Panc1 (cell line): ENCODE measurements at places on chromosomes 5 and 9.

- peak; percentile 87 for DNase-seq
Measured at GRCh38 chr5:140011297-140011802, 31.7 kb downstream of the NRG2 start.

- DNase-seq, result no peak
Measured at GRCh38 chr9:133960568-133961129, 31.5 kb downstream of the VAV2 start.

- no peak for DNase-seq
Measured at GRCh38 chr5:147557876-147558745, 48.2 kb upstream of the DPYSL3 start.

DNA sequence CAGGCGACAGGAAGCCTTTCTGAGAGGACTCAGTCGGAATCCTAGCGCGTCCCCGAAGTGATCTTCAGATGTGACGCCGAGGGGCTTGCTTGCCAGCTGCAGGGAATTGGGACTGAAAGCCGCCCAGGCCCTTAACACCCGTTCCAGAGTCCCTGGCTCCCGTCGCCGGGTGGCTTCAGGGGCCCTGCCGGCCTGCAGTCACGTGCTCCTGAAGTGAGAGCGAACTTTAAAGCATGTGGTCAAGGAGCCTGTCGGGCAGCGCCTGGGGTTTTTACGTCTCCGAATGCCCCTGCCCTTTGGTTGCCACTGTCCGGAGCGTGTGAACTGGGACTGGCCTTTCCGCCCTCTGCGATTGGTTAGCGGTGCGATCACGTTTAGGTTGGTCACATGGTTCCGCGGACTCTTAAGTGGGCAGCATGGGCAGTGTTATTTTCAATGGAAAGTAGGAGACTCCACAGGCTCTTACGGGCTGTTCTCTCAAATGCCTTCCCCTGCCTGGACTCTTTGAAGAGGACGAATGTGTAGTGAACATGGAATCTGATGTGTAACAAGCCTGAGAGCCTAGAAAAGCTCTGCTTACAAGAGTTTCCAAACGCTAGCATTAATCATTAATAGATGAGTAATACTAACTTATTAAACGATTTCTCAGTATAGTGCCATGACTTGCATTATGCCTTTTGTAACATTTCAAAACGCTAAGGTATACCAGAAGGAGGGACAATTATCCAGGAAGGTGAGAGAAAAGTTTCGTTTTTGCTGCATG lies 1.9 kb downstream of the VLDLR start:
- no peak for DNase-seq

GRCh38 chr5:34043099-34043876 lies at the start of gene C1QTNF3:
TSS of gene C1QTNF3 (minus strand) at chr5:34043213. CDS start at chr5:34043125, 88 bp downstream.
- DNase-seq, result no peak

- no peak for DNase-seq
Measured at GRCh38 chr5:95644351-95645042, 2.1 kb upstream of the RFESD start.

DNA sequence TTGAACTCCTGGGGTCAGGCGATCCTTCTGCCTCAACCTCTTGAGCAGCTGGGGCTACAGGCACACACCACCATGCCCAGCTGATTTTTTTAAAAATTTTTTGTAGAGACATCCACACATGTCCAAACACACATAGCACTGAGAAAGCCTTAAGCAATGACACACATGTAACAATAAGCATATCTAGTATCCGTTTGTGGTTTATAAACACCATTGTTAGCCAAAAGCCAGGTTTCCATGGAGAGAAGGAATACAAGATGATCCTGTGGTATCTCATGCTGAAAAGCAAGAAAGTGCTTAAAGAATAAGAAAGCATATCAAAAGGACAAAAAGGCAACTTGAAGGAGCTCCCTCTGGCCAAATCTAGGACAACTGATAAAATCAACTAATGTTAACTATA lies 29.7 kb upstream of the SLC1A3 start:
- no peak for DNase-seq

DNA sequence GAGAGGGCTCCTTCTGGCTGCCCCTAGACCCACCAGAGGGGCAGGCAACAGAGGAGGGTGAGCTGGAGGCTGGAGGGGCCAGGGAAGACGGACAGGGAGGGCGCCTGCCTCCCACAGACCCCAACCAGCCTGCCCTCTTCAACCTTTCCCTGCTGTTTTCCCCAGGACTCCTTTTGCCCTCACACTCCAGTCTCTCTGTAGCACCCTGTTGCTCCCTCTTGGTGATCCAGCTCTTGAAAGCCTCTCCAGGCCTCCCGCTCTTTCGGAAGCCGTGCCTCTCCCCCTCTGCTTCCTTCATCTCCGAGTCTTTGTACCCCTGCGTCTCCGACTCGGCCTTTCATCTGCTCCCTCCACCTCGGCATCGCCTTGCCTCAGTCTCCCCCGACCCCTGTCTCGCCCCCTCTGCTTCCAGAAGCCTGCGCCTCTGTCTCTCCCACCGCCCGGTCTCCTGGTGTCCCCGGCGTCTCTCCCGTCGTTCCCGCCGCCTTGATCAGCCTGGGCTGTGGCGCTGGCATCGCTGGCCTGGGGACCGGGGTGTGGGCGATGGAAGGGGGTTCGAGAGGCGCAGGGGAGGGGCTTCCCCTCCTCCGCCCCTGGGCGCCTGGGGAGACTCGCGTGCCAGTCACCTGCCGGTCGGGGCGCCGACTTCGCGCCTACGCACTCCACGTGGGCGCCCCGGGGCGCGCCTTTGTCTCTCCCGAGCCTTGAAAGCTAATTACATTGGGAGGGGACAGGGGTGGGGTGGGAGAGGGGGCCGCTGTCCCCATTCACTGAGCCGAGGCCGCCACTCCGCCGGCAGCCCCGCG lies 5.3 kb upstream of the PRDM12 start:
- DNase-seq, result no peak

- no peak for DNase-seq
Measured at GRCh38 chr5:111432883-111433536, 79.3 kb downstream of the STARD4 start.

- DNase-seq, result no peak
Measured at GRCh38 chr9:32247168-32247567, 137.3 kb upstream of the ACO1 start.

DNA sequence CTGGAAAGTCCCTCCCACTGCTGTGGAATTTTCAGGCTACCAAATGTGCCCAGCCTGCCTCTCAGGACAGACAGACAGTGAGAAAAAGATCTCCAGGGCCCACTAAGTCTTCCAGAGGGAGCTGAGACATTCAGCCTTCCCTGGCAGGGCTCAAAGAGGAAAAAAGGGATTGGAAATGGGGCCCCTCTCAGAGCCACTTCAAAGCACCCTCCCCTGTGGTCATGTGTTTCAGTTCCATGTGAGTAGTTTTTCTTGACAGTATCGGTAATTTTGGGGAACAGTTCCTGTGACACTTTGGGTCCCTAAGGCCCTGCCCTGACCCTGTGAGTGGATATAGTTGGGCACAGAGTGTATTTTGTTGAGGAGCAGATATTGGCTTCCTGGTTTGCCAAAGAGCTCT lies 25.0 kb downstream of the LARP1 start:
- no peak for DNase-seq

DNA sequence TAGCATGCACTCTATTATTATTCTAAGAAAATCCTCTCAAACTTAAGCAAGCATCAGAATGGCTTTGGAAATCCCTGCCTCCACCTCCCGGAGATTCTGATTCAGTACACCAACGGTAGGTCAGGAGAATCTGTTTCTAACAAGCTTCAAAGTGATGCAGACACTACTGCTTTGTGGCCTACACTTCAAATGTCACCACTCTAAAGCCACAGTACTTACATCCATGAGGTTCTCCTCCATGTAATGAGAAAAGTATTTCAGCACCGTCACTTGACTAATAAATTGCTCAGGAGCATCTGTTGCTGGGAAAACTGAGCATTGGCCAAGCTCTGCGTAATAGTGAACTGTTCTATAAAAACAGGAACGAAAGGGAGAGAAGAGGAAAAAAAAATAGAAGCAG lies 4.8 kb downstream of the PLK2 start:
- no peak for DNase-seq

DNA sequence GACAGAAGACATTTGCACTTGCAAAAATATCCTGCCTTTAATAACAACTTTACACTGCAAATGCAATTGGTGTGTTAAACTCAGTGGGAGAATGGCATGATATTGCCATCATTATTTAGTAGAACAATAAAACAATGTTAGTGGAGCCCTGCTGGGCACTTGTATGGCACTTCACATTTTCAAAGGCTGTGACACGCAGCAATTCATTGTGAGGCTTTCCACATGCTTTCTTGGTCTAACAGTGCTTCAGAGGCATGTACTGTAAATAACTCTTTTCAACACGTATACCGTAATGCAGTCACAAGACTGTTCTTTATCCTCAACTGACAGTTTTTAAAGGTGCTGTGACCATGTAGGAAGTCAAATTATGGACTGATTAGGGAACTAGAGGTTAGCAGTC lies 155.5 kb upstream of the EPB41L4A start:
- DNase-seq, result no peak

DNA sequence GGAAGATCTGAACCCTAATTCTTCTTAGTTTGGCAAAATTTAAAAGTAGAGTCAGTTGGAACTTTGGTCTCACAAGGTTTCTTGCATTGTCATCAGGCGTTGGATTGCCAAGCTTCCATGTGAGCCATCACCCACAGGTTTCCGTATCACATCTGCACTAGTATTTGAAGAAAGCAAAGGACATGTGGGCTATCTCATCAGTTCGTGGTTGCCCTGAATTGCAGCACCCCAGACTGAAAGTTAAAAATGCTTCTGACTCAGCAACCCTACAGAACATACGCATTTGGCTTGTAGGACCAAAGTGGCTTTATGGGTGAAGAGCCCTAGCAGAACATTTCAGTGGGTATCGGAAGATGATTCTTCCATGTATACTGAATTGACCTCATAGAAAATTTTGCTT lies 358.0 kb downstream of the ENC1 start:
- no peak for DNase-seq

DNA sequence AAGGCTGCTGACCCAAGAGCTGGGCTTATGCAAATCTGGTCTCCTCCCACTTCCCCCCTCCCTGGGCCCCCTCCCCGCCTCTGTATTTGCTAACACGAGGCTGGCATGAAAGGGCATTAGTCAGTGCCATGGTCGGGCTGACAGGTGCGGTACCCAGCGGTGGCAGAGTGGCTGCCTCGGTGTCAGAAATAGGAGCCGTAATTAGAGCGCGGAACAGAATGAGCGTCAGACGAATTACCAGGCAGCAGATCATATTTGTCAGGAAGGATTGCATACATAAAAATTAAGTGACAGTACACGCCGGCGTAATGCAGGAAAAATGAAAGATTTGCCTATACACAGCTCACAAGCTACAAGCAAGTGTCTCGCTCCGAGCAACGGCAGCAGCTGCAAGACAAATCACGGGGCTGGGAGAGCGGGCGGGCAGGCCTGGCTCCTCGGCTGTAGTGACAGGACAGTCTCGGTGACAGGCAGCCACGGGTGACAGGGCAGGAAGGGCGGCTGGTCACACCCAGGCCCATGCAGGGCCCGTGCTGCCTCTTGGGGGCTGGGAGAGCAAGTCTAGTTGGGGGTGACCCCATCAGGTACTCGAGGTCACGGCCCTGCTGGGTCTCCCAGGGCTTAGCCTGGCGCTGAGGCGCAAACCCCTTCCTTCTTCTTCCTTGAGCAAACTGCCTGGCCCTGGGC lies 72.4 kb downstream of the NEK6 start:
- no peak for DNase-seq

GRCh38 chr5:160097991-160098390 lies 21.3 kb downstream of the PWWP2A start:
- DNase-seq, result no peak
